ENCODE measurements at places on chromosomes 3 and 15.

DNA sequence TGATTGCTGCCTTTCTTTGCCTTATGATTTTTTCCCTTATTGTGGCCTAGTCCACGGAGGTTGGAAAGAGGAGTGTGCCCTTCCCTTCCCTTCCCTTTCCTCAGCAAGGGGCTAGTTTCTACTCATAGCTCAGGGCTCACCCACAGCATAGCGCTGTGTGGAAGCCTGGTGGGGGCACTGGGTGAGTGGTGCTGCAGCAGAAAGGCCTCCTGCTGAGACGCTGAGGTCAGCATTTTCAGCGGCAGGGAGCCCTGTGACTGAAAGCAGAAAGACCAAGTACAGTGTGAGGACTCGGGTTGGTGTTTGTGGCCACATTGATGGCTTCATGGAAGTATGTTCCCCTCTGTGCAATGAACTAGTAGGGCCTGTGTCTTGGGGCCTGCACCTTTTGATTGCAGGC lies 21.9 kb downstream of the CACNA1D start:
- no peak for DNase-seq

DNA sequence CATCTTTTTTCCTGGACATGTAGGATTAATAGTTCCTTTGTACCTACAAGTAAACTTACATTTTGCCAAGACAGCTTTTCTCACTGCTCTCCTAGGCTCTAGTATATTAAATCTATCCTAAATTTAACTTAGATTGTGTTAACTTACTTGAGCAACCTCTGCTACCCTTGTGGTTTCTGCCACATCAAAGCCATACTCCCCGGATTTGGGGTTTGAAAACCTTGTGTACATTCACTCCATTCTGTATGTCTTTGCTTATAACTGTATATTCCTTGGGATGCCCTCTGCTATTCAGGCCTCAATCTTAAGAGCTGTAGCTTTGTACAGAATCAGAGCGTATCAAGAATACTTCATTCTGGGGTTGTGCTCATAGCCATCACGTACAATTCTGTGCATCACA lies 60.4 kb downstream of the ARIH1 start:
- DNase-seq = no peak

GRCh38 chr3:97971679-97972567 lies at the start of gene RIOX2:
Gene RIOX2, minus strand, starts transcription at chr3:97972431. Its CDS starts 4,838 bp downstream, at chr3:97967593.
- peak; percentile 82 for DNase-seq

DNA sequence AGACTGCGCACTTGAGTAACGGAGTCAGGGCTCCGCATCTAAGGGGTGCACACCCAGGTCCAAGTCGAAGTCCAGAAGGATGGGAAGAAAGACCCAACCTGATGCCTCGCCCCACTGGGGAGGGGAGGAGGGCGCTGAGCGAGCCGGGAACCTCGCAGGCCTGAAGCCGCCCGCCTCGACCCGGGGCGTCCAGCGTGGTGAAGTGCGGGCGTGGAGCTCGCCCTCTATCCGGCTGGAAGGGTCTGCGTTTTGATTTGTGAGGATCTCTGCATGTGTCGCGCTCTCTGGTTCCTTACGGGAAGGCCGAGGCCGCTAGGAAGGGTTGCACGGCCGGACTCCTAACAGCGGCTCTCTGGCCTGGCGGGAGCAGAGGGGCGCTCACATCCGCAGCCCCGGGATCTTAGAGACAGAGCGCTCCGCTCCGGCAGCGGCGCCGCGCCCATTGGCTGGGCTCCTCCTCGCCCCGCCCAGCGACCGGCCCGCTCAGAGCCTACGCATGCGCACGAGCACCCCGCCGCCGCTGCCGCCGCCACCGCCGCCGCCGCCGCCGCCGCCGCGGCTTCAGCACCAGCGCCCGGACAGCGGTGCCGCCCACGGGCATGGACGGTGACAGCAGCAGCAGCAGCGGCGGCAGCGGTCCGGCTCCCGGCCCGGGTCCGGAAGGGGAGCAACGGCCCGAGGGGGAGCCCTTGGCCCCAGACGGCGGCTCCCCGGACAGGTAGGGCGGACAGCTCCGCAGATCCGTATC lies at the start of gene DISP2:
Gene DISP2, plus strand, starts transcription at position 497 of the 748 bp plus-strand sequence. Its CDS starts 103 bp downstream, at position 600.
- DNase-seq = peak; percentile 89

DNA sequence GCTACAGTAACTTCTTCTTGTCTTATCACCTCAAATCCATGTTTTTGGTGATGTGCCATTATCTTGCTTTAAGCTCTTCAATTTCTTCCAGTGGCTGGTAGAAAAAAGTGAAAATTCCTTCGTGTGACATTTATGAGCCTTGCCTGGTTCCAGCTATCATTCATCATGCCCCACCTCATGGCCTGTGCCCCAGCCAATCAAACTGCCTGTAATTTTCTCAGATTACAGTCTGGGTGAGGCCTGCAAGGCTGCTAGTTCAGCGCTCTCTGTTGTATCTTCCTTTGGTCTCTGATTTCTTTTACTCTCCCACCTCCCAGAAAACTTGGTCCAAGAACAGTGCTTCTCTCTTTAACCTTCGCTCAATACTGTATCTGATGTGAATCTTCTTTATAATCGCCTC lies 249.3 kb upstream of the ZNF717 start:
- no peak for DNase-seq

DNA sequence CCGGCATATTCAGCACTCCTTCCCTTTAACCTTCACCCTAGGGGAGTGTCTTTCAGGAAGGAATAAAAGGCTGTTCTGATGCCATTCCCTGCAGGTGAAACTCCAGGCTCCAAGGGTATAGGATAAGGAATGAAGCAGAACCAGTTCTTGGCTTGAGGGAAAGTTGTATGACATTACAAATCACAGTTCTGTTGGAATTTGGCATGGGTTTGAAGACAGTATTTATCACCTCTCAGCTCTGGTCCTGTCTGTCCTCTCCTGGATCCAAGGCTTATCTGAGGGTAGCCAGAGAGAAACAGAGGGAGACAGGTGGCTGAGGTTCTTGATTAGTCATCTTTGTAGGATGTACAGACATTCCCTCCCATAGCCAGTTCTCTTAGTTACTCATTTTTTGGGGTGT lies 37.1 kb downstream of the RAB11A start:
- DNase-seq = no peak

DNA sequence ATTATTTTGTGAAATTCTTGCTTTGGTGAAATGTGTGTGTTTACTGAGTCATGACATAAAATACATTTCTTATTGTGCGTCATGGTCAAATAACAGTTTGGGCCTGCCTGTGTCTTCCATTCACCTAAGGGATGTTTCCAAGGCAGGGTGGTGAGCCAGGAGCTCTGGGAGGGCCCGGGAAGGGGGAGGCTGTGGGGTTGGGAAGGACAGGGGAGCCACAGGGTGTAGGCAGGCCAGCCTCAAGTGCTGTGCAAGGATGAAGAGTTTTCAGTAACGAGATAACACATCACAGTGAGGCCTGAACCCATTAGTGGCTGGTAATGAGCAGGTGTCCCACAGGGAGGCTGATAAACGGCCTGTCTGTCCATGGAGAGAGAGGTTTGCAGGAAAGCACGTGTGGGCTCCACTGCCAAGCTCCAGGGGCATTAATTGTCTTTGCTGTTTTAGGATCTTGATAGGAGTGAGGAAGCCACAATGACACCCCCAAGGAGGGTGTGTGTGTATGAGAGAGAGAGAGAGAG lies 35.6 kb upstream of the SEC13 start:
- no peak for DNase-seq

GRCh38 chr15:31325595-31326155 lies 960 bp upstream of the KLF13 start:
- DNase-seq = no peak

DNA sequence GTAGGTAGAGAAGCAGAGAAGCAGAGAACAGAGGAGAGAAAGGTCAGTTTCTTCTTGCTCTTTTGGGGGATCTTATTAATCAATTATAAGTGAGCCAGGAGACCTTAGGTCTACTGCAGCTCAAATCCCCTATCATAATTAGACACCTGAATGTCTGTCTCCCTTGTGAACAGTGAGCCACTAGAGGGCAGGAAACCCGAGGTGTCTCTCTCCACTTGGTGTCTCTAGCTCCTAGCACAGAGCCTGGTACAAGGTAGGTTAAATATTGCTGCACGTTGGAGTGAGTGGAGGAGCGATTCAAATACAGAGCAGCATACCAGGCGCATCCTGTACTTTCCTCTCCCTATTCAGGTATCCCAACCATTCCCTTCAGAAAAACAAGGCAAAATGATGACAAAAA lies 2.0 kb upstream of the ST8SIA2 start:
- peak; percentile 9 for DNase-seq

All from RKO (cell line).